ENCODE measurements at places on chromosomes 5 and 9. TPM values are rescaled to one million over a fixed set of nuclear protein-coding genes. Genes with fewer than 3 reads are reported as not detected.

SLC1A1 gene
- total RNA-seq = 8.3 TPM

DNA sequence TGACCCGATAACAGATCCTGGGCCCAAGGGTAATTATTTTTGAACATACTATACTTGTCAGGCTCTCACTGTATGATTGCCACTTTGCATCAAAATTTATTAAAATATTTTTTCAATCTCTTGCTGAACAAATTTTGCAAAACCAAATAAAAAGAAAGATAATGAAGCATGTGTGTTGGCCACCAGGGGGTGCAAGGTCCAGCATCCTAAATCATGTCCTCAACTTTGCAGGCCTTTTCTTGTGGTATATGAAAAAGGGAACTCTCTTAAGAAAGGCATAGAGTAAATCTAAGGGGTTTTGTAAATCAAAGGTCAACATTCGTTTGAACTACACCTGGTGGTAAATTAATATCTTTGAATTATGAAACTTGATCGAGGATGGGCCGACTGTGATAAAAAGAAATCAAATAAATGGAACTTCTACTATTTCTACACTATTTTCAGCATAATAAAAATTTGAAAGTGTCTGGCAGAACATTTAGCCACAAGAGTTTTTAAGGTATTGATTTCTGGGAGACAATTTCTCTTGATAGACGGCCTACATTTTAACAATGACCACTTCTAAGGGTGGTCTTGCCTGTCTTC, 676.5 kb downstream of the DMRTA1 start:
- peak; percentile 55 for DNase-seq

- no peak for DNase-seq
These were observed 79.3 kb downstream of the CAMSAP1 start for GRCh38 chr9:135827866-135828580.

DNA sequence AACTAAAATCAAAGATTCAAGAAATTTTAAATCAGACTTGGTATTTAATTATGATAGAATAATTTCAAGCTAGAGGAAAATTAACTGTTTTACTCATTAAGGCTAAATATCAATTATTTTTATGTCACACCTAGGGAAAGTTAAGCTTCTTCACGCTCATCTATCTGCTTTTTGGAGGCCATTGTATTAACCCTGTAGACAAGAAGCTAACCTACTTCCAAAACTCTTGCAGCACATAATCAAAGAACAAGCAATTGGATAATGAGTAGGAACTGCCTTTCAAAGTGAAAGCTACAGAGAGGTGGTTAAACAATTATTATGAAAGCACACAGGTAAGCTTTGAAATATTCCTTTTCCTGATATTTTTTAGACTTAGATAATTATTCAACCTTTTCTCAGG, 6.7 kb downstream of the EBF1 start:
- DNase-seq = no peak

- DNase-seq = peak; percentile 25
These were observed 4.7 kb upstream of the PPP1R26 start for GRCh38 chr9:135474915-135475314.

NRG2 gene
- total RNA-seq = 0.30 TPM

ADAMTSL1 gene
- total RNA-seq = 18.4 TPM

DNA sequence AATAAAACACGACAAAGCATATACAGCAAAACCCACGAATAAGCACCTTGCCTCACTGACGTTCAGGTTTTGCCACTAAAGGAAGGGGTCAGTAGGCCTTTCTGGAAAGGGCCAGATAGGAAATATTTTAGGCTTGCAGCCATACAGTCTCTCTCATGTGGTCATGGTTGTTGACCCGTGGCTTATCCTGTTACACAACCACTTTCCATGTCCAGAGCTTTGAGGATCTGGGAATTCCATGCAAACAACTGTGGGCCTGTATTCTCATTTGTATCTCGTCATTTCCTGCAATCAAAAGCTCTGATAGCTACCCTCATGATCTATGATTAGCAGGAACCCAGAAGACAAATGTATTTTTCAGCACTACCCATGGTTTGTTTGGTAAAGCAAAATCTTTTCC, 108.3 kb downstream of the DRD1 start:
- no peak for DNase-seq

ACOT12 gene
- not detected for total RNA-seq

DNA sequence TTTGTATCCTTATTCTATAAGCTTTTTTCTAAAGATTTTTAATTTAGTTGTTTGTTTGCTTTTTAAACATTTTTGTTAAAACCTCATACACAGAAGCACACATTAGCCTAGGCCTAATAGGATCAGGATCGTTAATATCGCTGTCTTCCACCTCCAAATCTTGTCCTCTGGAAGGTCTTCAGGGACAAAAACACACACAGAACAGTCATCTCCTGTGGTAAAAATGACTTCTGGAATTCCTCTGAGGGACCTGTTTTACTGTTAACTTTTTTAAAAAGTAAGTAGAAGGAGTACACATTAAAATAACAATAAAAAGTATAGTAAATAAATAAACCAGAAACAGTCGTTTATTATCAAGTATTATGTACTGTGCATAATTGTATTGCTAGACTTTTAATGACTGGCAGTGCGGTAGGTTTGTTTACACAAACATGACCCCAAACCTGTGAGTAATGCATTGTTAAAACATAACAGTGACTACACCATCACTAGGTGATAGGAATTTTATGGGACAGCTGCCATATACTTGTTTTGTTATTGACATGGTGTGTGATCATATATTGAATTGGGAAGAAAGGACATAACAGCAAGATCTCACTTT, 109.6 kb downstream of the ZCCHC7 start:
- DNase-seq = peak; percentile 79

DNA sequence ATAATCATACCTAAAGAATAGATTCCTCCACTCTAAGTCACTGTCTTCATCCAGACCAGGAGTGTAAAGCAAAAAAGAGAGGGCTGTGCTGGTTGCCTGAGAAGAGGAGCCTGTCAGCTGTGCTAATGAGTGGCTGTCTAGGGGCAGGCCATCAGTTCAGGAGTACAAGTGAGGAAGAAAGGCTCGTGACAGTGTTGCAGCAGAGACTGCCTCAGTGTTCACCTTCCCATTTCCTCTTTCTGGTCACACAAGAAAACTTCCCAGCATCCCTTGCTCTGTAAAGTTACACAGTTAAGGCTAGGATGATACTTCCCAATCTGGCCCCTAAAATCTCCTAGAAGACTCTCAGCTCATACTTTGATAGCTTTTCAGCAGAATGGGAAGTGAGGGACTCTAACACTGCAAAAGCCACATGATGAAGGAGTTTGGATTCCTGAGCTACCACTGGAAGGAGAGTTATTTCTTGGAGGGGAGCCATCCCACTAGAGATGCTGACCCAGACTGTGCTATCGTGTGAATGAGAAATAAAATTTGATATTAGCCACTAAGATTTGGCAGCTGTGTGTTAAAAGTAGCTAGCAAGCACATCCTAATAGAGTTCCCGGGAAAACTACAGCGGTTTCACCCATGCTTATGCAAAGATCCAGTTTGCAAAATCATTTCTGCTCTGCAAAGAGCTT, 67.1 kb downstream of the ADAMTS12 start:
- DNase-seq = no peak

GRCh38 chr9:129434187-129434586, 186.7 kb downstream of the C9orf50 start:
- no peak for DNase-seq

DNA sequence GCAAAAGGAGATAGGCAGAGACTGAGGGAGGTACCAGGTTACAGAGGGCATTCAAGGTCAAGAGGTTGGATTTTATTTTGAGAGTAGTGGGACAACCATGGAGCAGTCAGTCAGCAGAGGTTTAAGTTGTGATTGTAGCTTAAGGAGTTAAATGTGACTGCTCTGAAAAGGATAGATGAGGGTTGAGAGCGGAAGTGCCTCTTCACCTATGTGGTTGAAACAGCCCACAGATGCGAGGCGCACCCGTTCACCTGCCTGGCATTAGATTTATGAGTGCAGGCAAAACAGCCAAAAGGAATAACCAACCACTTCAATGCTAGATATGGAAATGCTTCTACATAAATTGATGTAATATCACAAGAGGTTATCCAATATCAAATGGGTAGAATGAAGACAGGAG, 8.4 kb downstream of the ZNF474 start:
- DNase-seq = no peak

DNA sequence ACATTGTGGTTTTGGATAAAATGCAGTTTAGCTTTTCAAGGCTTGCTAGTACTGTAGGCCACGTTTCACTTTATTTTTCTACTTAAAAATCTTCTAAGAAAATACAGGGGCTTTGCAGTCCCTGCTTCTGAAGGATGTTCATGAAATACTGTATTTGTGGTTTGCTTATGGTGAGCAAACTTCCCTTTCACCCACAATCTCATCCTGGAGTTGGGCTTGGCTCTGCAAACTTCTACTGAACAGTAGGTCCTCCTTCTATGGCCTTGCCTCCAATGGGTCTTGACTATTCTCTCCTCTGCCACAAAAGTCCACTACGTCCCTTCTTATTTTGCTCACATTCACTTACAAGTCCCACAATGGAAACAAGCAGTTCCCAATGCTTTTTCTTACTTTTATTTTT, 502.7 kb upstream of the KLF4 start:
- no peak for DNase-seq

GRCh38 chr5:137282216-137282615, 216.9 kb downstream of the SPOCK1 start:
- DNase-seq = peak; percentile 21

DNA sequence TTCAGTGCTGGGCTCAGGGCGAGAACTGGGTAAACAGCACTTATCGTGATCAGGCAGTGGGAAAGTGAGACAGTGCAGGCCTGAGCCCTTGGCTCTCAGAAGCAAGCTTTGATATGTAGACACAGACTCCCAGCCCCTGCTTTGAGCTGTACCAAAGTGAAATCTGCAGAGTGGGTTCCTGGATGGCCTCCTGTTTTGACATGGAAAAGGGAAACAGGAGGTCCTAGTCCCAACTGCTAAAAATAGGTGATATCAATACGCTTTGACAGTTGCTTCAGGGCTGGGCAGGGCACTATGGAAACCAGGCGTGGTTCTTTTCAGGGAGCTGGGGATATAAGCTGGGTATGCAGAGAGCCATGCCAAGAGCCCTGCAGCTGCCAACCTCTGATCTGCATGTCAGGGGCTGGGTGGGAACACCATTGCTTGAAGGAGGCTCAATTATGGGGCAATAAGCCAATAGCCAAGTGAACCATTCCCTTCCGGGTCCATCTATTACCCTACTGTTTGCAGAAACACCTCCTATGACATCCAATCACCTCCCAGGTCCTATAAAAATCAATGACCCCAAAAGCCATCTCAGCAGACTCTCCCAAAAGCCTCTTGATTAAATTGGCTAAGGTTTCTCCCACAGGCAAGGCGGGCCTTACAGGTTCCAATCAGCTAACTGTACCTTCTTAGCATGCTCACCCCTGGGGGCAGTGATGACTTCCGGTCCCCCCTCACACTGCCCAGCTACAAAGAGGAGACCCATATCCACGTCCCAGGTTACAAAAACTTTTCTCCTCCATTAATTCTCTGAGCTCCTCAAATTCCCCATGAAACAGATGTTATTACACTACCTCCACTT, 45.8 kb downstream of the EPB41L4B start:
- no peak for DNase-seq

GRCh38 chr5:5983261-5983980, 394.9 kb downstream of the MED10 start:
- DNase-seq = no peak
